ENCODE measurements at places on chromosomes 1 and 21.

- no peak for DNase-seq
Observed at GRCh38 chr1:67647814-67648358, 37.1 kb upstream of the GADD45A start.

GRCh38 chr1:174569240-174569639 is 121.5 kb downstream of the GPR52 start:
- no peak for DNase-seq

- DNase-seq, result no peak
Observed at GRCh38 chr1:216630532-216630931, 92.7 kb downstream of the ESRRG start.

- DNase-seq, result peak; percentile 63
Observed at GRCh38 chr1:16396591-16396990, 29.5 kb downstream of the SZRD1 start.

GRCh38 chr1:85453640-85454194 is 11.2 kb downstream of the DDAH1 start:
- DNase-seq, result no peak

GRCh38 chr1:56045477-56045876 is 533.9 kb downstream of the PLPP3 start:
- no peak for DNase-seq
